Head of caudate nucleus (tissue), 42 donors: ENCODE measurements at places on chromosomes 2 and 18.

GRCh38 chr2:216188559-216188850 is 79.4 kb downstream of the XRCC5 start:
- DNase-seq: no peak

GRCh38 chr2:209074711-209075110 is 349.1 kb upstream of the MAP2 start:
- no peak for DNase-seq

DNA sequence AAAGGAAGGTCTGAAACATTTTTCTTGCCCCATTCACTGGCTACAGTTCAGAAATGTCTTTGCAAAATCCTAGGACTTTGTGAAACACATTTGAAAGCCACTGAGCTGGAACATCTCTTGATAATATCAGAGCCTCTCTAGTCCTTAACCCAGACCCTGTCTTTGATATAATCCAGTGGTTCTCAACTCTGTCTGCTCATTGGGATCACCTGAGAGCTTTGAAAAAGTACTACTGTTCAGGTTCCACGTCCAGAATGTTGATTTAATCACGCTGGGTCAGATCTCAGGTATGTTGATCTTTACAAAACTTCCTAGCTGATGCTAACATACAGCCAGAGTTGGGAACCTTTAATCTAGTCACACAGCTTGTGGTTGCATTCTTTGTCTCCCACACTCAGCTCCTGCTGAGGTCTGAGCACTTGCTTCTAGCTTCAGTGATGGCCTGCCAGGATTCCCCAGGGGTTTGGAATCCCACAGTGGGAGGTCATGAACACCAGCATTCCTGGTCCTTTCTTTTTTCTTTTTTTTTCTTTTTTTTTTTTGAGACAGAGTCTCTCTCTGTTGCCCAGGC is 262.7 kb downstream of the SETBP1 start:
- no peak for DNase-seq

DNA sequence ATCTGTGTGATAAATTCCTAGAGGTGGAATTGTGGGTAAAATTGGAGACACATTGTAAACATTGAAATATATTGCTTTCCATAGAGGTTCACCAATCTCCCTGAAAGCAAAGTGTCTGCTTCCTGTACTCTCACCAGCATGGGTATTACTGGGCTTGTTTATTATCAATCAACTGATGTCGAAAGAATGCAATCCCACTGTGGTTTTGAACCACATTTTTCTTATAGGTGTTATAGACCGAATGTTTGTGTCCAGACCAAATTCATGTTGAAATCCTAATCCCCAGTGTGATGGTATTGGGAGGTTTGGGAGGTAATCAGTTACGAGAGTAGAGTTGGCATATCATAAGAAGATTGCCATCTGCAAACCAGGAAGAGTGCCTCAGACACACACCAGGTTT is 1212.4 kb downstream of the LRP1B start:
- no peak for DNase-seq

GRCh38 chr2:608711-609110 is 68.5 kb downstream of the TMEM18 start:
- DNase-seq: no peak
